ENCODE measurements at places on chromosomes 1 and 21.

- no peak for DNase-seq
These were observed 21.9 kb downstream of the TSNAX start for GRCh38 chr1:231550448-231550781.

- no peak for DNase-seq
These were observed 91.0 kb upstream of the MAP1LC3C start for GRCh38 chr1:242089911-242090310.

DNA sequence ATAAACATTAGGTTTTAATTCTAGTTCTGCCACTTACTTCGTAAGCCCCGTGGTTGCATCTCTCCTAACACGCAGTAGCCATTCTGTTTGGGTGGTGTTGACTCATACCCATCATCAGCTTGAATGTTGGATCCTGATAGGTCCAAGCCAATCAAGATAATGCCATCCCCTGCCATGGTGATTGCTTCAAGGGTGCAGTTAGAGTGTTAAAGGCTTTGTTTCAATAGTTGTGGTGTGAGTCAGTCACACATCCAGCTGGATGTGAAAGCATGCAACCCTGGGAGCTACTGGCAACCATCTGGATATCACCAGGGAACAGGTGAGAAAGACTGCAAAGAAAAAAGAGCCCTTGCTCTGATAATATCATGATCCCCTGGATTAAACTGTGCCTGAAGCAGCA, 69.1 kb downstream of the OMA1 start:
- no peak for DNase-seq

- no peak for DNase-seq
These were observed 97.0 kb downstream of the MT1HL1 start for GRCh38 chr1:236907205-236907604.

DNA sequence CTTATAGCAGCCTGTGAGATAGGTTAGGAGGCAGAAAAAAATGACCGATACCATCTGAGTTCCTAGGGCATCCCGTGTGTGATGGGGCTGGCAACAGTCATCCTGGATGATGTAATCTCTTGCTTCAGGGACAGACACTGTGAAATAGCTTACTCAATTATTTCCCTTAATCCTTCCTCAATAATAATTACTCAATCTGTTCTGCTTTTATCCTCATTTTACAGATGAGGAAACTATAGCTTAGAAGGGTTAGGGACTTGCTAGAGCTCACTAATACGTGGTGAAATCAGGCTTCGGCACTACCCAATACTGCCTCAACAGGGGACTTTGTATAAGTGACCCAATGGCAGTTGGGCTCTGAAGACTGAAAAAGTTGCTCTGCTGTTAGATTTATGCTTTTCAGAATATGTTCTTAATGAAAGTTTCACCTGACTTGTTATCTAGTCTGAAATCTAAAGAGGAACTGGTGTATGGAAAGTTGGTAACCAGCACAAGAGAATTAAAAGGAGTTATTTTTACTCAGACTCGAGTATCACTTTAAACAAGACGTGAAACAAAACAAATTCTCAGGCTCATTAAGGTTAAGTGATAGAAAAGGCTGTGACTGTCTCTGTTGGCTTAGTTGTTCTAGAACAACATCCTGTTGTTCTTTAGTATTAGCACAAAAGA, 14.4 kb downstream of the CD55 start:
- no peak for DNase-seq

DNA sequence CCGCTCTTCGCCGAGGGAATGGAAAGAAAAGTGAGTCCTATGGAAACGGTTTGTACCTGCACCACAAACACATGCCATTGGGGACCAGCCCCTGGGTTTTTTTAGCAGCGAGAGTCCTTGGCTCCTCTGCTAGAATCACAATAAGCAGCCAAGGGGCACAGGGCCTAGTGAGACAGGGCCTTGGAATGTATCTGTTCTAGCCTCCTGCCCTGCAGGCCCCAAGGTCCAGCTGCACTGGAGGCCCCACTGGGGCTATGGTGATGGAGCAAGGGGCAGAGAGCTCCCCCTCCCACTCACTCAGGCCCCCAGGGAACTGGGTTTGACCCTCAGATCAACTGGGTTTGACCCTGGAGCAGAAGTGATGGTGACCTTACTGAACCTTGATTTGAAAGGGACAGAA, 14.4 kb downstream of the SHISA4 start:
- no peak for DNase-seq

DNA sequence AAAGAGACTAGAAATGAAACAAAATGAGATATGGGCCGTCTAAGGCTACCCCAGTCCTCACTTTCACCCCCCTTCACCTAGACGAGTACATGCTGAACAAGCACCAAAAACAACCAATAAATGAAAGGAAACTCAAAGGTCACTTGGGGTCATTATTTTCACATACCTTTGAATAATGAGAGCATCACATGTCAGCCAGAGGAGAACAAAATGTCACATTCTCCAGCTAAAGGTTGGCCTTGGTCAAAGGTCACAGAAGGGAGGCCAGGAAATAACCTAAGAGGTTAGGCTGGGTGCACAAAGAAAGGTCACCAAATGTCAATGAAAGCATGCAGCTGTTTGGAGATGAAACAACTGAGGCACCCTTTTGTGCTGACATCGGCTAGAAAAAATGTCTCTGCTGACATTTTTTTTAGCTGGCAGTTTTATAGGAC, 288.7 kb upstream of the USP25 start:
- DNase-seq: no peak

GRCh38 chr1:237041795-237042525, at the start of gene RYR2:
Gene RYR2 (plus strand): TSS chr1:237042184. CDS start chr1:237042522, 338 bp downstream.
- DNase-seq: peak; percentile 72

GRCh38 chr1:116569776-116570357, 959 bp downstream of the CD58 start:
- peak; percentile 63 for DNase-seq

DNA sequence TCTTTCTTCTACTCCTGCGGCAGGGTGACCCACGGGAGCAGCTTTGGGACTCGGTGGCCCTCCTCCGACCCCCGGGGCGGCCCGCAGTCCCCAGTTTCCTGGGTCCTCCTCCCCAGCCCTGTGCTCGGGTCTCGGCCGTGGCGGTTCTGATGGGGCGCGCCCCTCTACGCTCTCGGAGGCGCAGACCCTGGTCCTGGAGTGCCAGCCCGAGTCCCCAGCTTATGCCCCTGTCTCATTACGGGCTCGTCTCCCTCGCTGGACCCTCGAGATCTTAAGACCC, 430 bp downstream of the BTG2 start:
- DNase-seq: no peak

- no peak for DNase-seq
These were observed 75.4 kb downstream of the PLD5 start for GRCh38 chr1:242448910-242449645.

DNA sequence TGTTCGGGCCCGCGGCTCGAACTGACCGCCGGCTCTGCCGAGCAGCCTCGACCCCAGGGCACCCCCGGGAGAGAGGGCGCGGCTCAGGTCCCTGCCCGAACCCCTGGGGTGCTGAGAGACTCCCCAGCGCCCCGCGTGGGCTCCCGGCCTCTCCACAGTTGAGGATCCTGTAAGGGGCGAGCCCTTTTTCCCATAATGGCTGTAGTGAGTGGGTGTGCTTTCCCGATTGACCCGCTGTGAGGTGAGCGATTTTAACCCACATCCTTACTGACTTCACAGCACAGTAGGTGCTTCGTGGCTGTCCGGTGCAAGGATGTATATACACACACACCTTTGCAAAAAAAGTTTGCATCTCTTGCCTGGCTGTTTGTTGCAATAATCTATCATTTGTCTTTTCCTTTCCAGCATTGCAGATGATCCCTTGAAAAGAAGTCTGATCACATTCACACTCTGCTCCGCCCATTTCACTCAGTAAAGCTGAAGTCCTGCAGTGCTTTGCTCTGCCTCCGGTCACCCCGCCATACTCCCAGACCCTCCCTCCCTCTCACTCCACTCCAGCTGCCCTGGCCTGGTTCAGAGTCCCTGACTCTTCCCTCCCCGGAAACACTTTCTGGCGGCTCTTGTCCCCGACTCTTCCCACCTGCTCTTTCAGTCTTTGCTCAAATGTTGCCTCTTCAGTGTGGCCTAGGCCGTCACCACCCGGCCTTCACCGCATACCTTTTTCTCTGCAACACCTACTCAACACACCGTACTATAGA, 955 bp upstream of the UBE2G2 start:
- DNase-seq: no peak

- DNase-seq: peak; percentile 32
These were observed 156.9 kb upstream of the GJB5 start for GRCh38 chr1:34597877-34598514.

DNA sequence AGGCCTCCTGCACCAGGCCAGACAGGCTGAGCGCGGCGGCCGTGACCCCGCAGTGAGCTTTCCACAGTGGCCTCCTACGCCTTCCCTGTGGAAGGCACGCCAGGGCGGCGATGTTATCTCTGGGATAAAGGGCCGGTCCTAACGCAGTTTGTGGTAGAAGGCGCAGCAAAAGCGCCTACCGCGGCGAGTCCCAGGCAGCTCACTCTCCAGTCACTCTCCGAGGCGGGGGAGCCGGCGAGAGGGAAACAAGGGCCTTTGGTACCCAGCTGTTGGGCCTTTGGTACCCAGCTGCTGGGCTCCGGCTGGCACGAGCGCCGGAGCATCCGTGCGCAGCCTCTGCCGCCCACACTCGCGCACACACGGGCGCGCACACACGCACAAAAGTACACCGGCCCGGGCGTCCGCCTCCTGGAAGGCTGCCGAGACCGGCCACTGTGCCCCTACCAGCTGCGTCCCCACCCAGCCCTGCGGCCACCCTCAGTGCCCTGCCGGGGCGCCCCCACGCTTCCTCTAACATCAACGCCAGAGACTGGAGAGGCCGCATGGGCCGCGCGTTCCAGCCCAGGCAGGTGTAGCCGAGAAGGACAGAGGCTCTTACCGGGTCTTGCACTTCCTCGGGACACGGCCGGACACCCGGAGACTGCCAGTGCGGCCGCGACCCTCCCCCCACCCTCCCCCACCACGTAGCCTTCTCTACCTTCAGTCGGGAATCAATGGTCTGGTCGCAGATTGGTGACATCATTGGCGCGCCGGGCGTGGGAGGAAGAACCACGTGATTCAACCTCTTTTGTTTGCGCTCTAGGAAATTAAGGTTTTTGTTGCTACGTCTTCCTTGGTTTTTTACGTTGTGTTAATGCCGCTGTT, 19.5 kb upstream of the ADAR start:
- DNase-seq: peak; percentile 94

- no peak for DNase-seq
These were observed 101.6 kb downstream of the C4BPA start for GRCh38 chr1:207205614-207206061.

GRCh38 chr1:26582836-26583460, 53.4 kb downstream of the RPS6KA1 start:
- no peak for DNase-seq

GRCh38 chr1:236552901-236553300, 29.1 kb downstream of the LGALS8 start:
- DNase-seq: no peak

- no peak for DNase-seq
These were observed 24.9 kb upstream of the GRHL3 start for GRCh38 chr1:24294228-24294672.

DNA sequence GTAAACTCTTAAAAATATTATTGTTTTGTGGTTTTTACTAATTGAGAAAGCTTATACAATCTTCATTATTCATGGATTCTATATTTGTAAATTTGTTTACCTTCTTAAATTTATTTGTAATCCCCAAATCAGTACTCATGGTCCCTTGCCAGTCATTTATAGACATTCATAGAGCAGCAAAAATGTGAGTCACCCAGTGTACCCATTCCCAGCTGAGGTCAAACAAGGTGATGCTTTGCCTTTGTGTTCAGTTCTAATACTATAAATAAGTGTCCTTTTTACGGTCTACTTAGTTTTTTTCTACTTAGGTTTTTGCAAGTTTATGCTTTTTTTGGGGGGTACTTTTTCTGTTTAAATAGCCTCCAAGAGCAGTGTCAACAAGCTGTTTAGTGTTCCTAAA, 36.1 kb downstream of the SORT1 start:
- DNase-seq: no peak

GRCh38 chr21:41152147-41152546, 15.8 kb upstream of the BACE2 start:
- no peak for DNase-seq

DNA sequence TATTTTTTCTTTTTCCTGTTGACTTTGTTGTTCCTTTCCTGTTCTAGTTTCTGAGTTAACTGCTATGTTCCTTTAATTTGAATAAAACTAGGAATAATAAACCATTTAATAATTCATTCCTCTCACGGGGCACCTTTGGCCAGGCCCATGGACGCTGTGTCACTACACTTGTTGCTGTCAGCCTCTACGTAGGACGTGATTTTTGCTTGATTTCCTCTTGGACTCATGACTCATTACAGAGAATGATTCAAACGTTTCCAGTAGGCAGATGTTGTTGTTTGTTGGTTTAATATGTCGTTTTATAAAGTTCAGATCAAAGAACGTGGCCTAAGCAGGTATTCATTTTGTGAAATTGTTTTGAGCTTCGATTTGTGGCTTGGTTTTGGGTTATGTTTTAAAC, 9.1 kb upstream of the SLC19A1 start:
- DNase-seq: peak; percentile 25

GRCh38 chr1:38137164-38137563, 90.6 kb upstream of the POU3F1 start:
- DNase-seq: no peak

DNA sequence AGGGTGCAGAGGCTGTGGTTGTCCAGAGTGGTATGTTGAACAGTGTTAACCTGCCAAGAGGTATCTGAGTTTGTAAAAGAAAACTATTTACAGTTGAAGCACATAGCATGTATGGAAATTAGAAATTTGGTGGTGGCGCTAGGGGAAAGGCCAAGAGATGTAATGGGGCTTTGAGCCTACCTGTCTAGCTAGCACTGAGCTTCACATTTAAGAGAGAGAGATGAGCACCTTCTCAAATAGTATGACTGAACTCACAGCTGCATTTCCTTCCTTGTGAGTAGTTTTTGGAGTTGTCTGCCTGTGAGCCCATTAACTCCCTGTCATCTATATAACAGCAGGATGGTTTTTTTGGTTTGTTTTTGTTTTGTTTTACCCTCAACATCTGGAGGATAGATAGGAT, 4.0 kb downstream of the CLIC4 start:
- DNase-seq: no peak

GRCh38 chr1:31727849-31728248, 24.0 kb upstream of the COL16A1 start:
- no peak for DNase-seq

GRCh38 chr1:37794372-37795339, 1.0 kb downstream of the MANEAL start:
- no peak for DNase-seq

GRCh38 chr1:119331915-119332314, 36.7 kb upstream of the HAO2 start:
- DNase-seq: no peak

GRCh38 chr1:201164645-201165044, 10.4 kb upstream of the TMEM9 start:
- DNase-seq: no peak

GRCh38 chr1:11052839-11053757, 6.1 kb upstream of the MASP2 start:
- no peak for DNase-seq

GRCh38 chr1:55534565-55535121, 319.5 kb upstream of the USP24 start:
- no peak for DNase-seq
